ENCODE measurements at places on chromosomes 3 and 15. TPM values are rescaled to one million over a fixed set of nuclear protein-coding genes. Genes with fewer than 3 reads are reported as not detected.

The CKMT1A gene
- not detected for total RNA-seq

The XCR1 gene
- total RNA-seq: not detected

The TM4SF1 gene
- total RNA-seq: 140 TPM

The GOLGA6A gene
- total RNA-seq: not detected

The GP5 gene
- total RNA-seq: 0.17 TPM

The LMOD3 gene
- total RNA-seq: under 0.01 TPM

The MEIS2 gene
- 51.1 TPM for total RNA-seq

The TMC3 gene
- total RNA-seq: not detected

The KBTBD13 gene
- under 0.01 TPM for total RNA-seq

The PCOLCE2 gene
- total RNA-seq: 98.7 TPM

The ATP13A4 gene
- 0.33 TPM for total RNA-seq

The ACAD9 gene
- total RNA-seq: 59.5 TPM

The CPLX3 gene
- total RNA-seq: not detected

The LRRC31 gene
- not detected for total RNA-seq

The WNT7A gene
- not detected for total RNA-seq

The TPM1 gene
- total RNA-seq: 169 TPM

The ANKRD28 gene
- 214 TPM for total RNA-seq

The GOLGA8O gene
- total RNA-seq: not detected

The PTX3 gene
- 266 TPM for total RNA-seq

The PROS1 gene
- total RNA-seq: 25.2 TPM

The PRTG gene
- 1.7 TPM for total RNA-seq

The CADPS gene
- total RNA-seq: 3.8 TPM

The CAPN3 gene
- 2.8 TPM for total RNA-seq

The KLHL18 gene
- 26.0 TPM for total RNA-seq

The CHRD gene
- 2.6 TPM for total RNA-seq

The TMCC1 gene
- total RNA-seq: 16.7 TPM

The RGMA gene
- 5.4 TPM for total RNA-seq

The AMT gene
- total RNA-seq: 1.2 TPM

The ATP2B2 gene
- not detected for total RNA-seq

The BMF gene
- 6.4 TPM for total RNA-seq

The KLF15 gene
- total RNA-seq: 4.1 TPM

The FBXO40 gene
- total RNA-seq: not detected

All from smooth muscle cell of trachea (primary cell).